ENCODE measurements at places on chromosomes 2 and 18. TPM values are rescaled to one million over a fixed set of nuclear protein-coding genes. Genes with fewer than 3 reads are reported as not detected.

DNA sequence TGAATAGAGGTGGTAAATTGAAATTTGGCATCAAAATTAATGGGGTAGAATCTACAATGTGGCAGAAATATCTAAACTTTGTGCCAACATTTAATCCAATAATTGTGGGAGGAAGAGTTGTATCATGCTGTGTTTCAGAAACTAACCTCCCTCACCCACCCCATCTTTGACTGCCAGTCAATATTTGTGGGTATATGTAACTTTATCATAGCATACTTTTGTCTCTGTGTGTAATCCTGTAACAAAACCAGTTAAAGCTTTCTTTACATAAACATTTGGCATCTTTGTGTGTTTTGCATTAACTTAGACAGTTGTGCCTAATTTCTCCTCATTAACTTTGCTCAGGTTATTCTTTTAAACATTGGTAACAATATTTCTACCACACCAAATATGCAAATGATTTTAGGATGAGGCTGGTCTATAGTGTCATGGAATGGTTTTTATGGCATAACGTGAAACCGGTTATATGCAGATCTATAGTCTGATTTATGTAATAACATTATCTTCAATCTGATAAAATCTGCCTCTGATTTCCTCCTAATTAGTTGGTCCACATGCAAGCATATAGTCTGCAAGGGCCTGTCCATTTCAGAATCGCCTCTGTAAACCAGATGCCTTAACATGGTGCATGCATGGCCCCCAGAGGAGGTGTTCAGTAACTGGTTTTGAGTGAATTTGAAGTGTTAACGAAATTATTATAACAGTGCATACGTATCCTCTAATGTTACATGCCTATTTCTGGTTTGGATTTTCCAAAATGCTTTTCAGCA is 84.3 kb downstream of the ACSL3 start:
- DNase-seq, result no peak

DNA sequence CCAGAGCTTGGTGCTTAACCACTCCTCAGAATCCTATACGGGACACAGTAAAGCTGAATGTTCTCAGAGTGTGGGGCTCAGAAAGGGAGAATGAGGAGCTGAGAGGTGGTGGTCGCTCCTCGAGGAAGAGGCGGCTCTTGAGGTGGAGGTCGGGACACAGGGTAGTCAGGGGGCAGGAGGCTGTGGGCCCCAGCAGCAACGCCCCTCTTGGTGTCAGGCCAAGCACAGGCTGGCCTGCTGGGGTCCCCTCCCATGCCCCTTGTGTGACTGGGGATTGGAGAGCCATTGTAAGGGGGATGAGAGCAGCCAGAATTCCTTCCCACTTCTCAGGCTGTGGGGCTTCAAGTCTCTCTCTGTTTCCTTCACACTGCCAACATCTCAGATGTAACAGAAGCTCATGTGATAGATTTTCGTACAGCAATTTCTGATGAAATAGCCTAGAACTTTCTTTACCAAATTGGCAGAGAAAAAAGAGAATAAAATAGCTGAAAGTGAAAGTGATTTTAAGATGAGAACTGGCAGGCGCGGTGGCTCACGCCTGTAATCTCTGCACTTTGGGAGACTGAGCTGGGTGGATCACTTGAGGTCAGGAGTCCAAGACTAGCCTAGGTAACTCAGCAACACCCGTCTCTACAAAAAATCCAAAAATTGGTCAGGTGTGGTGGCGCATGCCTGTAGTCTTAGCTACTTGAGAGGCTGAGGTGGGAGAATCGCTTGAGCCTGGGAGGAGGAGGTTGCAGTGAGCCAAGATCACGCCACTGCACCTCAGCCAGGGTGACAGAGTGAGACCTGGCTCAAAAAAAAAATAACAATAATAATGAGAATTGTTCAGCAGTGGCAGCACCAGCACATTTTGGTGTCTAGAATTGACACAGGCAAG is 61.1 kb upstream of the RPL31 start:
- DNase-seq, result no peak

DNA sequence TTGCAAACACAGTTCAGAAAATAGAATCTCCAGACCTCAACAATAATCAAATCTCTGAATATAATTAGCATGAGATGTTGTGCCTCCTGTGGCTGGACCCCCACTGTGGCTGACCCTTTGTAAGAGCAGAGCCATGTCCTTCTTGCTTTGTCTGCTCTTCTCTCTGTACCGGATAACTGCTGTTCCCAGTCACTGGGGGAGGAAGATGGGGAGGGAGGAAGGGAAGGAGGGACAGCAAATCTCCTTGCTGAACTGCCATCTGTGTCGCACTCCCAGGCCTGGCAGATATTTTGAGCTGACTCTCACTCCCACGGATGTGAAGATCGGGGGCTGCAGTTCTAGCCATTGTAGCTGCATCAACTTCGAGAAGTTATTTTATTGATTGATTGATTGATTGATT is 319.0 kb upstream of the CXCR4 start:
- DNase-seq, result no peak

GRCh38 chr2:5385596-5385995 is 306.6 kb upstream of the SOX11 start:
- no peak for DNase-seq

- DNase-seq, result no peak
Observed at GRCh38 chr2:106098081-106098480, 96.0 kb downstream of the UXS1 start.

- no peak for DNase-seq
Observed at GRCh38 chr2:206160125-206160806, 571 bp downstream of the EEF1B2 start.

- DNase-seq, result no peak
Observed at GRCh38 chr2:68050353-68050752, 12.5 kb downstream of the C1D start.

GRCh38 chr2:24613154-24613814 is 122.2 kb downstream of the NCOA1 start:
- no peak for DNase-seq

- DNase-seq, result no peak
Observed at GRCh38 chr18:44580159-44580558, 100.5 kb upstream of the SETBP1 start.

GRCh38 chr2:10357193-10358169 is 54.8 kb downstream of the HPCAL1 start:
- no peak for DNase-seq

DNA sequence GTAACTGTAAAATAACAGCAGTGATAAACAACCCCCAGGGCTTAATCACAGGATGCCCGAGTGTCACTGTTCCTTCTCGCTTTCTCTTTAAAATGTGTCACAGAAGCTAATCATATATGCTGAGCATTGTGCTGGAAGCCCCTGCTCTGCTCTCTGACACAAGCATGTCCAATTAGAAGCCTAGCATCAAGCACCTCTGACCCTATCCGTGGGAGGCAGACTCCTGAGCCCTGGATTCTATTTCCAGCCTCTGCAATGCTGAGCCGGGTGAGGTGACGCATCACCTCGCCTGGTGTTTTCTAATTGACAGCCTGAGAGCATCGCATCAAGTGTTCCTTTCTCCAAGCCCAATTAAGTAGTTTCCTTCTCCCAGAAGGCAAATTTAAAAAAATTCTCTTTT is 19.7 kb upstream of the SCG2 start:
- DNase-seq, result no peak

DNA sequence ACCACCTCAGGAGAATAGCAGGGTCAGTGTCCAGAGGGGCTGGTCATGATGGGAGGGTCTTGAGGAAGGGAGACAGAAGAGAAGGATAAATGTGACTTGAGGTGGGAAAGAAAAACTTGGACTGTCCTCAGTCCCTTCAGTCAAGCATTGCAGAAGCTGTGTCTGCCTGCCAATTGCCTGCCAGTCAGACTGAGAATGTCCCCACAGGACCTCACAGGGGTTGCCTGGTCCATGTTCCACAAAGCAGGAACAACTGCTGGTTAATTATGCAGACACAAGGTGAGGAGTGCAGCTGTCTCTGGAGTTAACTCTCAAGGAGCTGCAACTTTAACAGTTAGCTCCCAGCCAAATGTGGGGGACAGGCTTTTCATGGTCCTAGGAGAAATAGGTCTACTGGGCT is 75.7 kb downstream of the TRIM43 start:
- no peak for DNase-seq

DNA sequence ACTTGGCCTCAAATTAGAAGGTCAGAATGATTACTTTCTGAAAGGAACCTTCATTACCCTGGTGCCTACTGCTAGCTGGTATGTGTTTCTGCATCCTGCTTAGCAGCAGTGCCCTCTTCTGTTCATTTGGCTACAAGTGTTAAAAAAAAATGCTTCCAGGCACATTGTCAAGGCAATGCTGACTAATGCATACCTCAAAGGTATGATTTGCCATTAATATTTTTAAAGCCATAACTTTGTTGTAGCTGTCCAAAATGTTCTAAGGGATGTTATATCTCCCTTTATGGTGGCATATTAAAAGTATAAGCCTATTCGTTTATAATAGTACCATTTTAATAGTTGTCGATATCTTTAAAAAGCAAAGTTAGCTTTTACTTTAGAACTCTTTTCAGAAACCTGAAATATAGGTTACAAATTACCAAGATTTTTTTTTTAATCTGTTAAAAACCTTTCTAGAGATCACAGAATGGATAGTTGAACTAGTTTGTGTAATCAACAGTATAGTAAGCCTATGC is 52.0 kb upstream of the FAM171B start:
- no peak for DNase-seq

- DNase-seq, result no peak
Observed at GRCh38 chr2:31563273-31563839, 17.4 kb downstream of the SRD5A2 start.

DNA sequence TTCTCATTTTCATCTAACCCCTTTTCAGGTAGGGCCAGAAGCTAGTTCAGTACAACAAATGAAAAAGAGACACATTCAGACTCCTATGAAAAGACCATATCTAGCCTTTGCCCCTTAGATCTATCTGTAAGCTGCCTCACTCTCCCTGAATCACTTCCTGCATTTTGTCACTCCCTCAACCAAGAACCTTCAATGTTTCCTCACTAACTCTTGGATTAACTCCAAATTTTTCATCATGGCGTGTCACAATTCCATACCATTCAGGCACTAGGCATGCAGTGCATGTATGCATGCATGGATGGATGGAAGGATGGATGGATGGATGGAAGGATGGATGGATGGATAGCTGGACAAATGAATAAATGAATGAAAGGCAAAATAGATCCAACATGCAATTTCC is 356.9 kb downstream of the TNS1 start:
- no peak for DNase-seq

GRCh38 chr2:222561817-222562645 is 93.9 kb downstream of the FARSB start:
- DNase-seq, result no peak

DNA sequence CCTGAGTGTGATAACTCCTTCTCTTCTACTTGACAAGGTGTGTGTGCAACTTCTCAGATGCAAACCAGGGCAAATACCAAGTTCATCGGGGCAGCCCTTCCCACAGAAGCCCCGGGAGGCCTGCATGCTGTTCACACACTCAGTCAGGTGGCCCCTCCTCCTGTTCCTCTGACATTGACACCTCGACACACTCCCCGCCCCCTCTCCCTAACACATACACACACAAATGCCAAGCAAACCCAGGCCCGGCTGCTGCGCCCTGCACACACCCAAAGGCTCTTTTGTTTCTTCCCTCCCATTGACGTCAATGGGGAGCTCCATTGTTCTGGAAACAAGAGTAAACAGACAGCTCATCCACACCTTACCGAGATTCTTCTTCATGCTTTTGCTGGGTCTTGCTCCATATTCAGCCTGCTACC is 1.7 kb upstream of the PER2 start:
- DNase-seq, result no peak

GRCh38 chr18:69963196-69963595 is 15.5 kb upstream of the CD226 start:
- no peak for DNase-seq

GRCh38 chr2:151071382-151071781 is 190.3 kb downstream of the RBM43 start:
- DNase-seq, result no peak

- no peak for DNase-seq
Observed at GRCh38 chr18:56461151-56461550, 177.2 kb downstream of the TXNL1 start.

GRCh38 chr2:148656516-148656915 is 12.0 kb downstream of the EPC2 start:
- DNase-seq, result no peak

- DNase-seq, result no peak
Observed at GRCh38 chr18:45863469-45863868, 38.0 kb downstream of the SIGLEC15 start.

DNA sequence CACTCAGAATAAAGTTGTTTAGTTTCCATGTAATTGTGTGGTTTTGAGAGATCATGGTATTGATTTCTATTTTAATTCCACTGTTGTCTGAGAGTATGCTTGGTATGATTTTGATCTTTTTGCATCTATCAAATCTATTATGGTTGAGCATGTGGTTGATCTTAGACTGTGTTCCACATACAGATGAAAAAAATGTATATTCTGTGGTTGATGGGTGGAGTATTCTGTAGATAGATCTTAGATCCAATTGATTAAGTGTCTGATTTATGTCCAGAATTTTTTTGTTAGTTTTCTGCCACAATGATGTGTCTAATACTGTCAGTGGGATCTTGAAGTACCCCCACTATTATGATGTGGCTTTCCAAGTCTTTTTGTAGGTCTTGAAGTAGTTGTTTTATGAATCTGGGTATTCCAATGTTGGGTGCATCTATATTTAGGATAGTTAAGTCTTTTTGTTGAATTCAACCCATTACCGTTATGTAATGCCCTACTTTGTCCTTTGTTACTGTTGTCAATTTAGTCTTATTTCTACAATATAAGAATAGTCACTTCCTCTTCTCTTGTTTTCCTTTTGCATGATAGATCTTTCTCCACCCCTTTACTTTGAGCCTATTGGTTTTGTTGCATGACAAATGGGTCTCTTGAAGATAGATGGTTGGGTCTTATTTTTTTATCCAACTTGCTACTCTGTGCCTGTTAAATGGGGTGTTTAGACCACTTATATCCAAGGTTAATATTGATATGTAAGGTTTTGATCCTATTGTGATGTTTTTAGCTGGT is 101.8 kb downstream of the TRABD2A start:
- no peak for DNase-seq

GRCh38 chr2:73981081-73982001 is 3.4 kb upstream of the TET3 start:
- DNase-seq, result peak; percentile 50

- peak; percentile 86 for DNase-seq
Observed at GRCh38 chr2:121529439-121530211, 1.1 kb upstream of the RNU4ATAC start.

- no peak for DNase-seq
Observed at GRCh38 chr2:194327196-194327888, 1329.7 kb upstream of the SLC39A10 start.

GRCh38 chr2:107824451-107825205 is 2.1 kb upstream of the RGPD4 start:
- DNase-seq, result no peak

STRADB gene
- 40.5 TPM for total RNA-seq

CAPN14 gene
- total RNA-seq, result 0.25 TPM

ERBB4 gene
- total RNA-seq, result 1.8 TPM

GDF7 gene
- total RNA-seq, result not detected

NABP1 gene
- 13.0 TPM for total RNA-seq

TUBA4B gene
- not detected for total RNA-seq

FKBP1B gene
- 38.1 TPM for total RNA-seq

CCDC74B gene
- total RNA-seq, result 0.29 TPM

TRABD2A gene
- not detected for total RNA-seq

CLIP4 gene
- total RNA-seq, result 3.3 TPM

FEV gene
- total RNA-seq, result not detected

SERPINB7 gene
- total RNA-seq, result not detected

Measured in glutamatergic neuron (in vitro differentiated cells).